ENCODE measurements at places on chromosomes 12 and 14.

DNA sequence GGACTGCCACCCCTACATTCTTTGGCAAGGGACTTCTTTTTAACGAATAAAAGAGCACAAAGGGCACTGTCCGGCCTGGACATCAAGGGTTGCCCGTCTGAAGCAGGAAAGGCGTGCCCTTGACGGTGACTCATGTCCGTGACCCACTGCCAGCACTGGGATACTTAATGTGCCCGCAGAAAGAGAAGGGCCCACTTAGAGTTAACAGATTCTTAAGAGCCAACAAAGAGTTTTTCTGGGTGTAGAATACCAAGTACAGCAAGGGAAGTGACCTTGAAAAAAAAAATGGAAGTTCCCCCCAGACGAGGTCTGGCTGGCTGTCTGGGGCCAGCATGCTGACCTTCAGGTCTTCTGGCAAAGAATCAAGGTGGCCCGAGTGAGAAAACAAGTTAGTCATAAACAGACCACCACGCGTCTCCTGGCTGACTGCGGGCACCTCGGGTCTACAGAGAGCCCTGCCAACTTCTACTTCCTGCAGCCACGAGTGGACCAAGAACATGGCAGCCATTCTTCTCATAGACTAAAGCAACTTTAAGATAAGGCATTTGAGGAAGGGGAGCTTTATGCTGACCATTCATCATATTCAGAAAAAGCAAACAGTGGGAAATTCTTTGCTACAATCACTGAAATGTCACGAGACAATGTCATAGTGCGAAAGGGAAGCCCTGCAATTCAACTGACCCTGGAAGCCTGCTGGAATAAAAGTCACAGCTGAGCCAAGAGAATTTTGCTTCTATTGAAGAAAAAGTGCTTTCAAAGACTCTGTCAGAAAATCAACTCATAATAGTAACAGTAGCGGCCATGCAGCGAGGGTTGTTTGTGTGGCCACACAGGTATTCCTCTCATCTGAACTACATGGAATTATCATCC, 10.5 kb upstream of the SELPLG start:
- DNase-seq = no peak

DNA sequence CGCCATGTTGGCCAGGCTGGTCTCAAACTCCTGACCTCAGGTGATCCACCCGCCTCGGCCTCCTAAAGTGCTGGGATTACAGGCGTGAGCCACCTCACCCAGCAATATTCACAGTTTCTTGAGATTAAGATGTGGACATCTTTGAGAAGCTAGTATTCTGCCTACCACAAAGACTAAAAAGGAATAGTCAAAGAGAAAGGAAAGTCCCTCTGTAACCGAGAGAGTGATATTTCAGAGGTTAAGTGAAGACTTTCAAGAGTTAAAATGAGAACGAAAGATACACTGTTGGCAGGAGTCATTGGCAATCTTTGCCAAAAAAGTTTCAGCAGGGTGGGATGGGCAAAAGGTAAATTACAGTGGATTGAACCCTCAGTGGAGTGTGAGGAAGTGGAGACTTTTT, 15.6 kb downstream of the DGKA start:
- no peak for DNase-seq

DNA sequence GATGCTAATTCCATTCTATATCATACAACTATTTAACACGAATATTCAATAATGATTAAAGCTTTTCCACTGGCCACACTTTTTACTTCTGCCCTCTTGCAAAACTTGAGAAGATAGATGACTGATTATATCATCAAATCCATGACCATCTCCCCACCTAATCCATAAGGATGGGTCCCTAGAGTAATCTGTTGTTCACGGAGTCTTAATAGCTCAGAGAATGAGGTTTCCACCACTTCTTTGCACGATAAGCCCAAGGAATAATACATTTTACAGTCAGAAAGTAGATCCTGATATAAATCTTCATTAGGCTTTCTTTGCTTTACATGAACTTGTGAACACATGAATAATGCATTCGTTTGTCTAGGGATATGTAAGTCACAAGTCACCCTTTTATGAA, 527.2 kb downstream of the GALC start:
- no peak for DNase-seq

DNA sequence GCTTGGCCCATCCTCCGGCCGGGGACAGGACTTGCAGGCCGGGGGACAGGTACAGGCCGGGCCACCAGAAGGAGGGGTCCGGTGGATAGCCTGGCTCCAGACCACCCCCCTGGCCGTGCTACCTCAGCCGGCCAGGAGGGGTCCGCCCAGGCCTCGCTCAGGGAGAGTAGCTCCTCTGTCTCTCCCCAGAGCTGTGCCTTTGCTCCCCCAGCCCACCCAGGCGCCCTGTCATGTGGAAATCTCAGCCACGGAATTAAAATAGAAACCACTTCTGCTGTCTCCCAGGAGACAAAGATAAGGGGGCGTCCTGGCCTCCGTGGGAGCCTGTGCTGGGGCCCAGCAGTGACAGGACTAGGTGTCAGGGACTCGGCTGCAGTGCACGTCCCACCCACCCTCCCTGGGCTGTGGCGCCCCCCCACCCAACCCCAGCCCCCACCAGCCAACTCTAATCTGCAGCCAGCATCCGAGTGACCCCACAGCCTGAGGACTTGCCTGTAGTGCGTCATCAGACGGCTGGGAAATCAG, 3.3 kb upstream of the CRIP2 start:
- no peak for DNase-seq

- DNase-seq = no peak
Measured at GRCh38 chr12:110549716-110550115, 33.4 kb downstream of the PPTC7 start.

- DNase-seq = no peak
Measured at GRCh38 chr12:65407388-65408149, 129.1 kb downstream of the MSRB3 start.

DNA sequence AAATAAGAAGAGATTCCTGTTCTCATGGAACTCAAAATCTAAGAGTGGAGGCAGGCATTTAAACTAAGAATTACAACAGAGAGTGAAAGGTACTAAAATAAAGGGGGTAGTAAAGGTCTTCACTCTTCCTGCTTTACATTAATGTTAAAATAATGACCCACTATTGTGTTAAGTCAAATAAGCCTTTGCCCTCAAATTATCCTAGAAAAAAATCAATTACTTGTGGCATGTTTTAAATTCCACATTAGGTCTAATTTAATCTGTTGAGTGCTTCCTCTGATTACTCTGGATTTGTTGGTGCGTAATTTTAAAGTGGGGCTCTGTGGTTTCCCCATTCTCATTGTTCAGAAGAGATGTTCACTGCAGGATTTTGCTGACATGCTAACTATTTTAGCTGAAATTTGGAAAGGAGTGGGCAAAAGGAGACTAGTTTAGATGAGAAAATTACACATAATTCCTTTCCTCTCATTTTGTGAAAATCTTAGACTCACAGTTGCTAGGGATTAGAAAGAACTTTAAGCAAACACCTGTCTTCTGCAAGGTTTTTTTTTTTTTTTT, 35.5 kb downstream of the BTG1 start:
- DNase-seq = no peak

- no peak for DNase-seq
Measured at GRCh38 chr14:72476657-72477499, 417.0 kb downstream of the DPF3 start.

- no peak for DNase-seq
Measured at GRCh38 chr12:111409780-111410430, 4.2 kb downstream of the SH2B3 start.

GRCh38 chr12:106088811-106089485, 49.8 kb downstream of the NUAK1 start:
- DNase-seq = no peak

DNA sequence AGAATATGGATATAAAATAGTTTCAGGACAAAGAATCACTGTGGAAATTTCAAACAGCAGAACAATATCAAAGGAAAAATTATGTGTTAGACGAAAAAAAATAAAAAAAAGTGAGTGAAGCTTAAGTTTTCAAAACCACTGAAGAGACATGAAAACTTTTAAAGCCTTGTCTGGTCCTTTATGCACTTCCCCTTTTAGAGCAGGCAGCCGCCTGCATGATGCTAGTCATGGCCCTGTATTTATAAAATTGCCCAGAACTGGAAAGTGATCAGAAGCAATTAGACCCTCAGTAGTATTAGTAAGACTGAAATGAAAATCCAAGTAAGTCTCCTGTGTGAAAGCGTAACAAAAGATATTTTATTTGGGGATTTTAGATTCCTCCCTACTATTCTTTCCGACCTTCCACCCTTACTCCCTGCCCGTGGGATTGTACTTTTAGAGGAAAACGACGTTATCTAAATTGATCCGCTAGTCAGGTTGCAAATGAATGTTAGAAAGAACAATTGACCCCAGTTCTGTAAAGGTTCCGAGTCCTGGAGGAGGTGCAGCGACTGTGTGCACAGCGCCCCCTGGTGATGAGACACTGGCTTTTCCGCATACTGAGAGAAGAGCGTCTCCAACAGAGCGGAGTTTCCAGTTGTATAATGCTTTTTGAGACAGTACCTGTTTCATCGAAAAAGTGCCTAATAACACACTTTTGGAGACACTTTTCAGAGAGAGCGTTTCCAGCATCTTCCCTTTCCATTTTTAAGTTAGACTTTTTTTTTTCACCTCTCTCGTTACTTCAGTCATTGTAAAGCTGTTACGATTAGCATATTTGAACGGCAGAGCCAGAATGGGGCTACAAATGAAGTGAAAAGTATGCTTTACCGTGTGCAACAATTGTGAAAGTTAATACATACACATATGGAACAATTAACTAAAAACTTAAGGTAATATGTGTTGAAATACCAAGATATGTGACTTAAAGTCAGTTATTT, 12.4 kb downstream of the MGST1 start:
- DNase-seq = peak; percentile 37

DNA sequence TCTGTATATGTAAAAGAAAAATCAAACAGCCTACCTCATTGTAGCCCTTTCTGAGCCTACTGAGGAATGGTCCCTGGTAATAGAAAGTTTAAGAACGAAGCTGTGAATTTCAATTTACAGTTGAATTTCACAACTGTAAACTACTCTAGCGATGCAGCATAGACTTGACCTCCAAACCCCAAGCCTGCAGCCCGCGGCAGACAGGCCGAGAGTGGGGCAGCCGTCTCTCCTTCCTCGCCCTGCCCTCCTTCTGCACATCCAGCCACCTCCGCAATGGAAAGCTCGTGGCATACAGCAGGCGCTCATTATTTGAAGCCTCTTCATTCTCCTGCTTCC, 15.3 kb downstream of the RNASE2 start:
- DNase-seq = no peak

- DNase-seq = no peak
Measured at GRCh38 chr12:2666411-2666810, 128.4 kb upstream of the FKBP4 start.

DNA sequence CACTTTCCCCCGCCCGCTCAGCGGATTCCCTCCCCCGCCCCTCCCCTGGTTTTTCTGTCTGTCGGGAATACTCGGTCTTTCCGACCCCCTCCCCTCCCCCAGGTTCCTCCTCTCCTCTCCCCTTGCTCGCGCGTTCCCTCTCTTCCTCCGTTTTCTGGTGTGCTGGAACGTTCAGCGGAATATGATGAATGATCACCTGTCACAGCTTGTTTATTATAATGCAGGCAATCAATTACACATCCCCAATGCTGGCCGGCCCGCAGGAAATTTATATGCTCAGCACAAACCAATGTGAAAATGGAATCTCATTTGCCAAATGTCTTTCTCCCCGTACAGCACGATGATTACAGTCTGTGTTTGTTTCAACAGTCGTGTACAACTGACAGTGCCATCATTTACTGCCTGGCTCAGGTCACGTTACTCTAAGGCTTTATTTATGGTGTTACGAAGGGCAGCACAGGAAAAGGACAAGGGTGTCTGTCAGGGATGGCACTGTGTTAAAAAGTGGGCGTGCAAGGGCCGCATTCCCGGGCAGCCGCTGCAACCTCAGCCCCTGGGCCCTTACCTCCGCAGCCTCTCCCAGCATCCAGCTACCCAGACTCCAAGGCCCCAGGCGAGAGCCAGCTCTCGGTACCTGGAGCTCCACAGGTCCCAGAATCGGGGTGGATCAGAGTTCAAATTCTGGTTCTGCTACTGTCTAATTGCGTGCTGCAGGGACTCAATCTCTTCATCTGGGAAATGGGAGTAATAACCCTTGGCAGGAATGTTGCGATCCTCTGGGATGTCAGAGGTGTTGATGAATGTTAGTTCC, 24.7 kb upstream of the MAP1LC3B2 start:
- no peak for DNase-seq

GRCh38 chr12:124805050-124805449, 58.6 kb downstream of the SCARB1 start:
- DNase-seq = no peak

GRCh38 chr14:24399999-24400718, 1.4 kb downstream of the NYNRIN start:
- no peak for DNase-seq

GRCh38 chr14:104574978-104575583, 4.5 kb upstream of the C14orf180 start:
- no peak for DNase-seq

GRCh38 chr12:86950043-86950442, 693.9 kb upstream of the MGAT4C start:
- DNase-seq = no peak

GRCh38 chr12:123160801-123161487, 10.1 kb upstream of the PITPNM2 start:
- DNase-seq = no peak

GRCh38 chr14:33369972-33370371, 431.3 kb downstream of the NPAS3 start:
- no peak for DNase-seq

- no peak for DNase-seq
Measured at GRCh38 chr12:91940826-91941570, 204.6 kb downstream of the BTG1 start.

GRCh38 chr14:50649691-50650090, 18.4 kb downstream of the SAV1 start:
- no peak for DNase-seq

GRCh38 chr14:92093320-92093719, 13.1 kb downstream of the ATXN3 start:
- DNase-seq = no peak

DNA sequence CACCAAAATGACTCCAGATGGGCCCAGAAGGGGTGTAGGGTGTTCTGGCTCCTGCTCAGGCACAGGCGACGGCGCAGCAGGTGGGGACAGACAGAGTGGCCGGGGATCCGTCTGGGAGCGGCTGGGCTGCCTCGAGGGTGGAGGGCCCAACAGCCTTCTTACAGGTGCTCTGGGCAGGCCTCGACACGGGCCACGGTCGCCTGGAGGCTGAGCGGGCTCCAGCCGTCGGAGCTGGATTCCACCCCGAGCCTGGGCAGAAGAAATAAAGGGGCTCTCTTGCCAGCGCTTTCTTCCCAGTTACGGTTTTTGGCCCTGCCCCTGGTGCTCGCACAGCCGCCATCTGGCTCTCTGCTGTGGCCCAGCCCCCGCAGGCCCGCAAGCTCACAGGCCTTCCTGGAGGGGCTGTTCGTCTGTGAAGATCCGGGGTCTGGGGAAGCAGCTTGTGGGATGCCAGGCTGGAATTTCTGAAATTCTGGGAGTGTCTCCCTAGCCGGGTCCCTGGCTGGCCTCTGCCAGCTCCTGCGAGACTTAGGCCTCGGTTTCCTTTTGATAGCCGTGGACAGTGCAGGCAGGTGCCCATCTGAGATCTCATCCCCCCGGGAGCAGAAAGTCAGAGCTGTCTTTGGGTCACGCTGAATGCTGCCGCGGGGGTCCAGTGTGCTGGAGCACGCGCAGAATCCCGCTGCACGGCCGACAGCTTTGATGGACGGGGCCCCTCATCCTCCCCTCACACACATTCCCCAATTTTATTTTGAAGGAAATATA, 122.7 kb downstream of the PAPOLA start:
- no peak for DNase-seq

GRCh38 chr12:130764475-130765185, 48.5 kb upstream of the RIMBP2 start:
- DNase-seq = no peak

- DNase-seq = no peak
Measured at GRCh38 chr14:68809524-68809923, 16.7 kb upstream of the ZFP36L1 start.

Measured in progenitor cell of endocrine pancreas (in vitro differentiated cells).